ENCODE measurements at places on chromosomes 2 and 18.
A peak's percentile ranks its signal among the peaks of the same experiment; 100 is the strongest.

DNA sequence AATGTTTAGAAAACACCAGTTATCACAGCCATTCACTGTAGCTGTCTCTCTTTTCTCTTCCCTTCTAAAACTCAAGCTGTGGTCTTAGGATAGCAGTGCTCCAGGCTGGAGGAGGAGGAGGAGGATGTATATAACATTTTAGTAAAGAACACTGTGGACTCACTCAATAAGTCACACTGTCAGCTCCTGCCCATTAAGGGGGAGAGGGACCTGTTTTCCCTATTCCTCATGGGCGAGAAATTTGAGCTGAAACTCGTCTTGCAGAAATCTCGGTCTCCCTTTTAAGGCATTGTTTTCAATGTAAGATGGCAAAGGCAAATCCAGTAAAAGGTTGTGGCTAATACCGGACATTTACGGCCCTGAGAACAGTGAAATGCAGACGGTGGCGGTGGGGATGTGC lies 114.8 kb upstream of the ZNF236 start:
- DNase-seq: no peak

DNA sequence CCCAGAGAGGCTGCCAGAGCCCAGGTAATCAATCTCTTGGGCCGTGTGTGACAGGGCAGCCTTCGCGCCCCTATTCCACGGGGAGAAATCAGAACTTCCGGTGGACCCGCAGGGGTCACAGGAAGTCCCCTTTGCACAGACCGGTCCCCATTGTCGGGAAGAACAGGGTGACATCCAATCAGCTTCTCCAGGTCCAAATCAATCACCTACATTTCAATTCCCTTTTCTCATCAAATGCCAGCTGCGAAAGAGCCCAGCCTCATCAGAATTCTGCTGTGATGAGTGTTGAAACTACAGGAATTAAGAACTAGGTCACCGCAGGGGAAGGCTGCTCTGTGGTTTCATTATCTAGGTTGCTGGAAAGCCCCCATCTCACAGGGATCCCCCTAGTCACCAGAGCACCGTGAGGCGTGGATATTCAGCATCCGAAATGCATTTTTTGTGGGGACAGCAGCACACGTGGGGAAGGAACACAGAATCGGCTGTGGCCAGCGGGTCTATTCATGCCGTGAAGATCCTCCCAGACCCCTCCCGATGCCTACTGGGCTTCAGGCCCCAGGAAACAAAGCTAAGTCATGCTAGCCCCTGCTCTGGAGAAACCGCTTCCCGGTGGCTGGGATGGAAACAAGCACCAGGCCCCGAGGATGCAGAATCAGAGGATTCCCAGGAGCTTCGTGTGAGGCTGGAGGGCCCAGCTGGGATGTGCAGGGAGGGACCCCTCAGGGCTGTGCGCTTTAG lies 193.7 kb upstream of the ID2 start:
- DNase-seq: no peak

DNA sequence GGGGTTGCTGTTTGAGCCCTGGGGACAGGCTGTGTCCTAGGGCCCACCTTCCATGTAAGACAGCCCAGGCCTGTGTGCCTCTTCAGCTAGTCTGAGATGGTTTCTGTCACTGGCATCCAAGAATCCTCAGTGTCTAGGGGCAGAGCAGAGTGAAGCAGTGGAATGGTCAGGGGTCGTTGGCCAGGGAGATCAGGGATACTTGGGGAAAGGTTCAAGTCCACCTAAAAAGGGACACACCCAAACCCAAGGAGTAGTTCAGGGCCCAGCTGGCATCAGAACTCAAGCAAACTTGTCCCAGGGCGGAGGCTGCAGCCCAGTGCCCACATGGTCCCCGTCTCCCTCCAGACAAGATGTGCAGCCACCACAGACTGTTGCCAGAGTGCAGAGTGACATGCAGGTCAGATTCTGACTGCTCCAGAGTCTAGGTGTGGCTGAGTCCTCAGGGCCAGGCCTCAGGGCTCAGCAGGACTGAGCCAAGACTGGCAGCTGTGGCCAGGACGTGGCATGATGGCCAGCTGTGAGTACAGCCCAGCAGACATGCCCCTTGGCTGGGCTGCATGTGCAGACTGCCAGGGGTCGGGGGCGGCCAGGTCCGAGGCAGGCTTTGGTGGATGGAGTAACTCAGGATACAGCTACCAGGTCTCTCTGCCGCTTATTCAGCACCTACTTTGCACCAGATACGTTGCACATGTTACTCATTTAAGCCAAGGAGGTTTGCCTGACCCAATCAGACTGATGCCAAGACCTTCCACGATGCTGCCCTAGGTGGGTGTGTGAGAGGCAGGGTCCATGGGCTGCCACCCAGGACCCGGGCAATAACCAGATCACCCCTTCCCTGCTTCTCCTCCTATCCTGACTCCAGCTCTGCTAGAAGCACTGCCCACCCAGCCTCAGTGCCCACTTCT lies 146.6 kb downstream of the SMAD7 start:
- no peak for DNase-seq

GRCh38 chr2:100818606-100819369 lies 1.2 kb upstream of the NPAS2 start:
- DNase-seq: peak; percentile 79

DNA sequence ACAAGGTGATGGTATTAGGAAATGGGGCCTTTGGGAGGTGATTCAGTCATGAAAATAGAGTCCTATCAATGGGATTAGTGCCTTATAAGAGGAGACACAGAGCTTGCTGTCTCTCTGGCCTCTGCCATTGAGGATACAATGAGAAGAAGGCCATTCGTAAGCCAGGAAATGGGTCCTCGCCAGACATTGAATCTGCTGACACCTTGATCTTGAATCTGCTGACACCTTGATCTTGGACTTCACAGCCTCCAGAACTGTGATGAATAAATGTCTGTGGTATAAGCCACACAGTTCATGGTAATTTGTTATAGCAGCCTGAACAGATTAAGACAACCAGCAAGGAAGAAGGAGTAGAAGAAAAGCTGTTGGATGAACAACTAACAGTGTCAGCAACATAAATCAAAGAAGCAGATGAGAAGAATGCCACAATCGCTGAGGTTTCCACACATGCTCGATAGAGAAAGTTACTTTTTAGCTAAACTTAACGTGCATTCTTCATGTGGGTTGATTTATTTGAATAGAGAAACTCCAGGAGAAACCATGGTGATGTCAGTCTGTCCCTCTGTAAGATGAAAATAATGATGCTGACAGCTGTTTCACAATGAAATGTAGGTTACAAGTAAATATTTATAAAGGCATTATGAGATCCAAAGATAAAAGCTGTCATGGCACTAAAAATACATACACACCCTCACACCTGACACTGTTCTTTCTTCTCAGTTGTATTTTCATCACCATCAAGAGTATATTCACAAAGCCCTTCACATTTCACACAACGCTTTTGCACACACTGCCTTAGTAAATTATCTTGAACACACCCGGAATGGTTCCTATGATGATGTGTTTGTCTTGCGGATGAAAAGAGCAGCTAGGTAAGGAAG lies 153.7 kb upstream of the NCK2 start:
- no peak for DNase-seq

GRCh38 chr18:56185126-56185525 lies 453.3 kb downstream of the TXNL1 start:
- no peak for DNase-seq

- no peak for DNase-seq
Observed at GRCh38 chr18:59376351-59376935, 17.4 kb upstream of the LMAN1 start.

DNA sequence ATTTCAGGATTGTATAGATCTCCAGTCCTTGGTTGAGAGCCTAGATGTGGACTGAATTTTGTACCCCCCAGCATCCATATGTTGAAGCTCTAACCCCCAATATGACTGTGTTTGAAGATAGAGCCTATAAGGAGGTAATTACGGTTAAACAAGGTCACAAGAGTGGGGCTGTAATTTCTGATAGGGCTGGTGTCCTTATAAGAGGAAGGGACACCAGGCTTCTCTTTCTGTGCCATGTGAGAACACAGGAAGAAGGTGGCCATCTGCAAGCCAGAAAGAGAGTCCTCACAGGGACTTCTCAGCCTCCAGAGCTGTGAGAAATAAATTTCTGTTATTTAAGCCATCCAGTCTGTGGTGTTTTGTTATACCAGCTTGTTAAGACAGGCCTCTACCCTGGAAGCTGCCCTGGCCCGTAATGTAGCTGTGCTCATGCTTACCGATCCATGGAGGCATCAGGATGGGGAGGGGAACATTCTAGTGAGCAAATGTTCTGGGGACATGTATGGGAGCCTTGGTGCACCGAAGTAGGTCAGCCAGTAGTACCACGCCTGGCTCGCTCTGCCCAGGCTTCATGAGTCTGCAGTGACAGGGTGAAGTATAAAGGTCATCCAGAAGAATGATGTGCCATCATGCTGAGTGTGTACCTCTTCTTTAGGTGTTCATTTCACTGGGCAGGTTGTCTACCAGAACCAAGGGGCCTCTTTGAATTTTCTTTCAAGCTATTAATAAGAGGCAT lies 16.1 kb downstream of the RASGRP3 start:
- no peak for DNase-seq

DNA sequence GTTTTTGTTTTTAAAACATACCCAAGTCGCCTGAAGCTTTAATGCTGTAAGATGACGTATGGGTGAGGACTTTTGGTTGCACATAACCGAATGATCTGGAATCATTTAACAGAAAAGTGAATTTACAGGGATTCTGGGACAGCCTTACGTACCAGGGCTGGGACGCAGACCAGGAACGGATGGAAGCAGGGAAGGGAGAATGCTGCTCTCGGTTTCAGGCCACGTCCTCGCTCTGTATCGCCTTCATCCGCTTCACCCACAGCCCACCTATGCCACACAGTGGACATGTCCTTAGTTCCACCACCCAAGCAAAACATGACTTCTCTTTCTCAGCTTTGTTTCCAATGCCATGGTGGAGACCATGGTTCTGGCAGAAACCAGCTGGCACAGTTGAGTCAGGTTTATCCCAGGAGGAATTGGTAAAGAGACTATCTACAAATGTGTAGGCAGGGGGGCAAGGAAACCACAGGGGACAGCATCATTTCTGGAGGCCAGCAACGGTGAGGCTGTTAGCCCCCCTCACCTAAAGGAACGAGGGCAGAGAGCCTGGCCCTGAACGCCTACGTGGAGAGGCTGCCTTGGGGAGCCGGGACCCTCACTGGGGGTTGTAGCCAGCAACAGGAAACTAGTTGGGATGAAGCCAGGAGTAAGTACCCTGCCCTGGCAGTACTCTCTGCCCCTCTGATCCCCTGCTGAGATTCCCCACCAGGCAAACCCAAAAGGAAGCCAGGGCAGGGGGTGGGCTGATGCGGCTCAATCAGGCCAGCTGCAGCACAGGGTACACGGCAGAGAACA lies 132.5 kb downstream of the NDUFA10 start:
- DNase-seq: no peak

DNA sequence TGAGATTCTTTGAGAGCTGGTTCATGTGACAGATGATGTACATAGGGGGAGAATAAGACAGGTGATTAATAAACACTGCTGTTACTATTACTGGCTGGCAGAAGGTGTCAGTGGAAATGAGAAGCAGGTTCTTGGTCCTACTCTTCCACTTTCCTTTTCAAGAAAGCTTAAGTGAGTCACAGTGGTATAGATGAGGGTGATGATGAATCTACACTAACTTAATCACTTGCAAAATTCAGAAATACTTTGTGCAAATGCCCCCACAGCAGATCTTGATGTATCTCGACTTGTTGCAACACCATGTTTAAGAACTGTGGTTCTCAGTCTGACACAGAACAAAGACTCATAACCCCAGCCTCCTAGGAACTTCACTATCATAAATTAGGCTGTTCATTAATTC lies 35.9 kb upstream of the MGAT5 start:
- DNase-seq: no peak

- DNase-seq: no peak
Observed at GRCh38 chr2:42193722-42194187, 24.6 kb downstream of the EML4 start.

DNA sequence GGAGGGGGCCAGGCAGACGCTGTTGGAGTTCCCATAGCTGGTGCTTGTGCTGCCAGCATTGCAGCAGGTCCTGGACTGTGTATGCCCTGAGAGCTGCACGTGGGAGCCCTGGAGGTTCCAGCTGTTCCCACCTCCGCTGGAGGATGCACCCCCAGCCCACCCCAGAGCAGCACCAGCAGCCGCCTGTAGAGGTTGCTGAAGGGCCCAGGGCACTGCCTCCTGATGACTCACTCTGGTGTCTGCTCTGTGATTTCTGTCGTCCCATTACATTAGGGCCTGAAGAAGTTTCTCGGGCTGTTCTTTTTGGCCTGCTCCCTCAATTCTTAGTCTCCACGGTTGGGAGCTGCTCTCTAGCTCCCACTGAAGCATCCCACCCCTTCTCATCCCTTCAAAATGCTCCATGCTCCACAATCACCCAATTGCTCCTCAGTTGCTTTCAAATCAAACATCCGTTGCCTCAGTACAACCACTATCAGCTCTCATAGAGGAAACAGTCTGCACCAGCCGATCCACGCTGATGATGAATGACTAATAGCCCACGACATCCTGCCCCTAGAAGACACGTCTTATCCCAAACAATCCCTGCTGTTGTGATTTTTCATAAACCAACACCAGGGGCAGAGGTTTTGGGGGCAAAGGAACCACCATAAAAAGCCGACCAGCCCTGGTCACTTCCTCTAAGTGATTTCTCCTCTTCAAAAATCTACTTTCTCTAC lies 65.2 kb upstream of the RNF152 start:
- peak; percentile 81 for DNase-seq

GRCh38 chr2:94999431-94999883 lies 26.1 kb upstream of the MAL start:
- no peak for DNase-seq

DNA sequence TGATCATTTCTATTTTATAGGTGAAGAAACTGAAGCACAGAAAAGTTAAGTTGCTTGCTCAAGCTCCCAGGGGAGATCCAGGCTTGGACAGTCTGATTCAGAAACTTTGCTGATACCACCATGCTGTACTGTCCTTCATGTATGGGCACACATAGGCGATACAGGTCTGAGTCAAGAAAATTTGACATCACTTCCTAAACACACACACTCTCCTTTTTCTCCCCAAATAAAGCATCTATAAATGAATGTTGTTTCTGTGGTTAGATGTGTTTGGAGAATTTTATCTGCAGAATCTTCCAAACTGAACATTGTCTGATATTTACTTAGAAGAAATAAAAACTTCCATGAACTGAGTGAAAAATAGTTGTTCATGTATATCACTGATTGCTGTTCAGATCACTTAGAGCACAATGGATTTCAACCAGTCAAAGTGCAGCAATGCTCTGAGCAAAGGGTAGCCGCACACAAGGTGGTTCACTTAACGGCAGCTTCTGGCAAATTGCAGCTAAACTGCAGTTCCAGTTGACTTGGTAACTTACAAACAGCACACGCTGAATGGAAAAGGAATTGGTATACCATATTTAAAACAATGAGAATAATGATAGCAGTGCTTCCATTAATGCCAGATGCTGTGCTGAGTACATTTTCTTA lies 10.0 kb upstream of the AGFG1 start:
- DNase-seq: no peak

DNA sequence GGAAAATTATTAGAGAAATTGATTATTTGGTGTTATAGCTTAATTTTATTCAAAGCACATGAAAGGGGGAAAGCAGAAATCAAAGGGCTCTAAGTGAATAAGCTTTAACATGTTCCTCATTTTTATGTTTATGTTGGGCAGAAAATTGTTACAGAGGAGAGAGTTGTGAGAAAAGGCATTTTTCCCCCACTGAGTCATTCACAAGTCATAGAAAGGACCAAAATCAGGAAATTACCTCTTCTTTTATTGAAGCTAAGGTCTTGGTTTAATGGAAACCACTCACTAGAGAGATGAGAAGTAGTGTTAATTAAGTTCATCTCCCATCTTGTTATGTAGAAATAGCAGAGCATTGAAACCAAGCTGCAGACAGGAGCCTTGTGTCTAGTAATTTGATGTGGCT lies 175.3 kb upstream of the THUMPD2 start:
- no peak for DNase-seq

All from dermis blood vessel endothelial cell (primary cell).